Hypothalamus (tissue), 51 donors: ENCODE measurements at places on chromosomes 16 and 17.

GRCh38 chr16:29857133-29857760 is 5.8 kb downstream of the CDIPT start:
- no peak for DNase-seq

DNA sequence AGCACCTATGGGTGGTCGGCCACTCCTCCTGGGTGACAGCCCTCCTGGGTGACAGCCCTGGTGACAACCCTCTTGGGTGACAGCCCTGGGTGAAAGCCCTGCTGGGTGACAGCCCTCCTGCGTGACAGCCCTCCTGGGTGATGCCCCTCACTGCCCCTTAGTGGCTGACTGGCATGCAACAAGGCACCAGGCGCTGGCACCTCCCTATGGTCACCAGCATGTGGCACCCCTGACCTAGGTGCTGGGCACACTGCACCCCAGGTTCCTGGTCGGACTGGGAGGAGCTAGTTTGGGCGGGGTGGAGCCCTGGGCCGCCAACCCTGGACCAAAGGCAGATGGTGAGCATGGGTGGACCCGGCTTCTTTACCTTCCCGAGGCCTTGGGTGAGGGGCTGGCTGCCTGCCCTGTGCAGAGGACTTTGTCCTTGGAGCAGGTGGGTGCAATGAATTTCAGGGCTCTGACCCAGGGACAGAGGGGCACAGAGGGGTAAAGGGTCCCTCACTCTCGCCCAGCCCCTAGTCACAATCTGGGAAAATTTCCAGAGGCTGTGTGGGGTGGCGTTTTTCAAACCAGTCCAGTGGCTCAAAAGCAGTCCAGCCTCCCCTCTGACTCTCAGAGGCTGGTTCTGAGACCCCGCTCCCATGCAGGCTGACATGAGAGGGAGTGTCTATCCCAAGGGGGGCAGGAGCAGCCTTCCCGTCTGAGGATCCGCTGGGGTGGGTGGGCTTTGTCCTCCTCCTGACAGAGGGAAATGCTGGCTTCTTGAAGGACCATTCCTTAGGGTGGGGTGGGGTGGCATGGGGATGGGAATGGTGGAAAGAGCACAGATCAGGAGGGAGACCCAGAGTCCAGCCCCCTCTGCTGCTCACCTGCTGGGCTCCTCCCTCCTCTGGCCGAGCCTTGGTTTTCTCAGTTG is 25.9 kb upstream of the TNFRSF13B start:
- DNase-seq = no peak

DNA sequence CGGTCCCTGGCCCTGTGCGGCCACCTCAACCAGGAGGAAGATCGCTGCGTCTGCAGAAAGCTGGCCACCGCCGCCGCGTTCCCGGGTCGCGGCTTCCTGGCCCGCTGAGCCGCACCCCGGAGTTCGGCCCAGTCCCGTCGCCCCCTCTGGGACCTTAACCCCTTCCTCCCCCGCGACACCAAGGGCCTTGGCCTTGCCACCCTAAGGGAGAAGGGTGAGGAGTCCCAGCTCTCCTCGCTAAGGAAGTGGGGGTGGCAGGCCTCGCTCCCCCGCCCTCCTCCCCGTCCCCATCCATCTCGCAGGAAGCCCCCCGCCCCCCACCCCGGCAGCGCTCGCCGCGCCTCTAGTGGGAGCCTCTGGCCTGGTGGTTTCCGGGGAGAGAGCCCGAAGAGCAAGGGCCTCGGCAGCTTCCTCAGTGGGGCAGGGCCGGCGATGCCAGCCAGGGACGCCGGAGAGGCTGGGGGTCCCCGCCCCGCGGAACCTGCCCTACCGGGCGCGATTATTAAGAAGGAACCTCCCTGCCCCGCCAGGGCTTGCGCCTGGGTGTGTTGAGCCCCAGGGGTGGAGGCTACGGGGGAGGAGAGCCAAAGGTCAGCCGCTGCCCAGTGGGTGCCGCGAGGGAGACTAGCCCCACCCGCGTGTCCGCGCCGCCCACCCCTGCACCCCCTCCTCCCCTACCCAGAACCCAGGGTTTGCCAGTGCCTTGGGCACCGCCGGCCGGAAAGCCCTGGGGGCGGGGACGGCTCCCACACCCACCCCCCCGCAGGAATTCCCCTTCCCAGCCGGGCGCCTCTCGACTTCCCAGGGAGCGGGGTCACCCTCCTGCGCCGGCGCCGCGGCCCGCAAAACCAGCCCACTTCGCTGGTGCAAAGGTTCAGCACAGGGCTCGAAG is 6.8 kb downstream of the CBX4 start:
- no peak for DNase-seq

- DNase-seq = no peak
Measured at GRCh38 chr17:55356434-55357328, 65.0 kb downstream of the MMD start.
